ENCODE measurements at places on chromosomes 6 and 20. TPM values are rescaled to one million over a fixed set of nuclear protein-coding genes. Genes with fewer than 3 reads are reported as not detected.
A peak's percentile ranks its signal among the peaks of the same experiment; 100 is the strongest.

GRCh38 chr6:147506704-147507114 lies 1.8 kb upstream of the SAMD5 start:
- peak; percentile 79 for DNase-seq

DNA sequence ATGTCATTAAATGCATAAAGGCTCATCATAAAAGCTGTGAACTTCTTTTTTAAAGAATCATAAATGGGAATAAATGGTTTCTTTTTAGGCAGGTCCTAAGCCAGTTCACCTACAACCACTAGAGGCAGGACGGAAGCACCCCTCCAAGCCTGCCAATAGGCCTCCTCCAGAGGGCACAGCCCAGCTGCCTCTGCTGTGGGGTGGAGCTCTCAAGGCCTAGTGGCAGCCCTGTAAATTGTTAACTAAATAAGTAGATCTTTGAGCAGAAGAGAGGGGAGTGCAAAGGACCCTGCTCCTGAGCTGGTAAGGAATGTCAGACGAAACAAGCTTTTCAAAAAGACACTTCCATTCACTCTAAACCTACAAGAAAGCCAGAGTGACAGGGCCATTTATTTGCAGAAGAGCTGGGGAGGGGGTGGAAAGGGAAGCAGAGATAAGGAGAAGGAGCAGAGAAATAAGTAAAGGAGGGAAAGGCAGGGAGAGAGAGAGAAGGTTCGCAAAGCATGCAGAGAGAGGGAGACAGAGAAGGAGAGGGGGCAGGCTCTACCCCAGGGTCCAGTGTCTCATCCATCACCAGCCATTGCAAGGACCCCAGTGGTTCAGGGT lies 18.0 kb upstream of the MAFB start:
- DNase-seq, result no peak

DNA sequence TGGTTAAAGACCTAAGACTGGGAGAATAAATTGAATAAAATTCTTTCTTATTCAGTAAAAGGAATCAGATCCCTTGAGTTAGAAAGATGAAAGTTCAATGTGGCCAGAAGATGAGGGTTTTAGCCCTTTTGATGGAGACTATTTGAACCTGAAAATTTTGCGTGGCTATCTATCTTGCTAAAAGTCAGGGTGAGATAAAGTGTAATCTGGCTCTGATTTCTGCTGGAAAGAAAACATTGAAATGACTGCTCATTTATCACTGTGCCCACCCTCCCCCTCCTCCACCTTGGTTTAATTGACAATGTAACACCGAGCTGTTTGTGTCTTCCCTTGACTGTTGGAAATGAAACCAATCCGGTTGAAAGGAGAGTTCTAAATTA lies 32.9 kb upstream of the TCF21 start:
- DNase-seq, result no peak

DNA sequence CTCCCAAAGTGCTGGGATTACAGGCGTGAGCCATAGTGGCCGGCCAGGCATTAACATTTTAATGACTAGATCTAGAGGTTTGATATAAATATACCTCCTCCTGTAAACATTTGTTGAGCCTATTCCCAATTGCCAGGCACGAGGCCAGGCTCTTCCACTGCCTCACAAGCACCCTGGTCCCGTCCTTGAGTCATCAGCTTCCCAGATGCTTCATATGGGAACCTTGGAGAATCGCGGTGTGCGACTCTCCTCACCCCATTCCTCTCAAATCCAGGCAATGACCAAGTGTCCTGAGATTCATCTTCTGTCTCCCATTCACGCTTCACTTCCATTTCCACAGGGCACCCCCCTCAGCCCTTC lies 35.9 kb upstream of the PIM1 start:
- DNase-seq, result no peak

DNA sequence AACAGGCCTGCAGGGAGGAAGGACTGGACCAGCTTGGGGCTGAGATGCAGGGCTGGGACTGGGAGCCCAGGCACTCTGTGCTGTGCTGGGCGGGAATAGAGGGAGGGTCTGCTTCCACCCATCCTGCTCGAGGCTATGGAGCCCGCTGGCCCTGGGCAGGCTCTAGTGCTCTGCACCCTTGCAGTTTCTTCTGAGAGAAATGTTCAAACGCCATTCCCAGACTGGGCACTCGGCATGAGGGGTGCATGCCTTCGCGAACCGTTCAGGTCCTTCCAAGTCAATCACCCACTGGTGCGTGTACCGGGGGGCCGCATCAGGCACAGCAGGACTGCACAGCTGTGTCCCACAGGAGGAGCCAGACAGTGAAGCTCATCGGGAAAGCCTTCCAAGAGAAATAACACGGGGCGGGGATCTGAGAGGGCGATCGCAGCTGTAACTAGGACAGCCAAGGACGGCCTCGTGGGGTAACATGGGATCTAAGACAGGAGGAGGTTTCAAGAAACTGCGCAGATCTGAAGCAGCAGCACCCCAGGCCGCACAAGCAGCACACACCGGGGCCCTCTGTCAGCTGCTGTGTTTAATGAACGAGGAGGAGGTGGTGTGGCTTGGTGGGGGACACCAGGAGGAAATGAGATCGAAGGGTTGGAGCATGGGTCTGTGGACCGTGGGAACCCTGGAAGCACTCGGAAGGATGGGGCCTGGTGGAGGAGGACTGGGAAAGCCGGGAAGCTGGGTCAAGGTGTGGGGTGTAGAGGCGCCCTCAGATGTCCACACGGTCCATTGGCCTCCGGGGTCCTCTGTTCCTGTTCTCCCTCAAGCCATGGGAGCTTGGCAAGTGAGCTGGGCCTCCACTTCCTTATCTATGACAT lies 26.1 kb upstream of the PYGB start:
- peak; percentile 47 for DNase-seq

GRCh38 chr6:87903323-87903722 lies 144.3 kb upstream of the SPACA1 start:
- DNase-seq, result no peak

DNA sequence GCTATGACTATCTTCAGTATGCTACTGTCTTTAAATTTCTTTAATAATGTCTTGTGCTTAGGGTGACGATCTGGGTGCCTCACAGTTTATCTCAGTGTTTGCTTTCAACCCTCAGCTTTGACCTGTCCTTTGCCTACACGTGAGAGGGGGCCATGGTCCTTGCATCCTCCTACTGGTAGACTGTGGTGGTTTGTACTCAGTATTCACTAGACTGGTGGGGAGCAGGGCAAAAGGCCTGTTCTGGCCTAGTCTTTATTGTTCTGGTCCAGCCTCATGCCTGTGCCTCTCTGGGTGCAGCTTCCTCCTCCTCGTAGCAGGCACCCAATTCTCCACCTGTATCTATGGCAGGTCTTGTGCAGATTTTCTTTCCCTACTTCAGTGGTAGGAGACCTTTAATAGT lies 354.9 kb downstream of the CD109 start:
- no peak for DNase-seq

DNA sequence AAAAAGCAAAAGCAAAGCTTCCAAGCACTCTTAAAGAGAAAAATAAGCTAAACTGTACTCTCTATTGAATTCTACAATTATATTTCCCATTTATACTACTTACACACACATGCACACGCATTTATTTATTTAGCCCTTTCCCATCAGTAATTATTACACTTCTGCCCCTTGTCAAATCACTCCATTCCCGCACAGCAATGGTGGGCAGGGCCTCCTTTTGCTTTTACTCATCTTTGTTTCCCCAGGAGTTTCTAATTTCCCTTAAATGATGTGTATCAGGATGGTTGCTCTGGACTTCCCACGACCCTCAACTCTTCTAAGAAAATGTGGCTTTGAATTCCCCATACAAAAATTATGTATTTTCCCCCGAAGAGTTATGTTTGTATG lies 19.9 kb downstream of the PXT1 start:
- no peak for DNase-seq

GRCh38 chr6:18962361-18962905 lies 575.3 kb downstream of the RNF144B start:
- DNase-seq, result no peak

GRCh38 chr6:68911334-68911733 lies 276.3 kb downstream of the ADGRB3 start:
- DNase-seq, result no peak

GRCh38 chr20:57835588-57836455 lies 126.0 kb upstream of the PMEPA1 start:
- DNase-seq, result no peak

- no peak for DNase-seq
Observed at GRCh38 chr6:28269492-28269891, 2.5 kb downstream of the ZSCAN26 start.

DNA sequence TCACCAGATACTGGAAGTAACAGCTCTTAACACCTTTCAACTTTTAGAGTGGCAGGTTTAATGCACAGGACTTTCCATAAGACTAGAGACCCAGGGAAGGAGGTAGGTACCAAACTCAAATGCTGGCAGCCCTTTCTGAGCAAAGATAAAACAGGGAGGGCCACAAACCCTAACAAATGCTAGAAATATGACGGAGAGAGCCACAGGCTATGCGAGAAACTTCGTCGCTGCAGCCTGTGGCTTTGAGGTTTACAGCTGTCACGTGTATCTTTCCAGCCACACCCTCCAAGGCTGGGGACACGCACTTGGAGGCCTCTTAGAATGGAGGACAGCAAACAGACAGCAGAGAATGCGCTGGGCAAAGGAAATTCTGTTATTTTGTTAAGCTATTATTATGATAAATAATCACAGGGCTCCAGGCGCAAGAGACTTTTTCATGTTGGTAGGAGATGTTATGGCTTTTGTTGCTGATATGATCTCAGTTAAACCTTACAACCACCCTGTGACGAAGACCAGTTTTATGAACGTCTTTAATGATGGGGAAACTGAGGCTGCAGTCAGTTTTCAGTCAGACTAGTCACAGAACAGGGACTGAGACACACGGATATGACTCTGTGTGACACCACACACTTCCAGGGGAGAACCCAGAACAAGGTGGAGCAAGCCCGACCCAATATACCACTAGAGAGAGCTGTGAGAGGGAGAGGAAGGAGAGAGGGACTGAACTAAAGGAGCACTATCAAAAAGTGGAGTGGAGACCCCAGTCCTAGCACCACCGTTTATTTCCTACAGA lies 2.0 kb downstream of the TRAM2 start:
- DNase-seq, result peak; percentile 52

GRCh38 chr20:52681288-52681687 lies 290.9 kb upstream of the TSHZ2 start:
- no peak for DNase-seq

DNA sequence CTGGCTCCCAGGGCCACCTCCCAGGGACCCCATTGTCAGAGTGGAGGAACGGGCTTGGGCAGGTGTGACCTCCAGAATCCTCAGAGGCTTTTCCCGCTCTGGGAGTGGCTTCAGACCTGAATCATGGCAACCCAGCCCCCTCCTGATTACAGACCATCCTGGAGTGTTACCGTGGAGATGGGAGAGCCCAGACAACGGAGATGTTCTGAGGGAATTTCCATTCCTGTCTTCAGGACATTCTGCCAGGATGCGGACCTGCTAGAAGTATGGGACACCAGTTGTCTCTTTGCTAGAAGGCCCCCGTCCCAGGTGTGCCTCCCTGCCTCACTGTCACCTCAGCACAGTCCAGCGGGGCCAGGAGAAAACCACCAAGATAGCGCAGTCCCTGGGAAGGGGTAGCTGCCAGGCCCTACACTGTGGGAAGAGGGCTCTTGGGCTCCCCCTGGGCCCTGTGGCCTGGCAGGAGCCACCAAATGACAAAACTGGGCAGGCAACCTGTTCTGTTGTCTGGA lies 109.9 kb downstream of the PSMB1 start:
- no peak for DNase-seq

GRCh38 chr20:9258901-9259300 lies 190.0 kb downstream of the PLCB4 start:
- DNase-seq, result no peak

GRCh38 chr6:135033238-135033637 lies 21.4 kb downstream of the HBS1L start:
- DNase-seq, result no peak

DNA sequence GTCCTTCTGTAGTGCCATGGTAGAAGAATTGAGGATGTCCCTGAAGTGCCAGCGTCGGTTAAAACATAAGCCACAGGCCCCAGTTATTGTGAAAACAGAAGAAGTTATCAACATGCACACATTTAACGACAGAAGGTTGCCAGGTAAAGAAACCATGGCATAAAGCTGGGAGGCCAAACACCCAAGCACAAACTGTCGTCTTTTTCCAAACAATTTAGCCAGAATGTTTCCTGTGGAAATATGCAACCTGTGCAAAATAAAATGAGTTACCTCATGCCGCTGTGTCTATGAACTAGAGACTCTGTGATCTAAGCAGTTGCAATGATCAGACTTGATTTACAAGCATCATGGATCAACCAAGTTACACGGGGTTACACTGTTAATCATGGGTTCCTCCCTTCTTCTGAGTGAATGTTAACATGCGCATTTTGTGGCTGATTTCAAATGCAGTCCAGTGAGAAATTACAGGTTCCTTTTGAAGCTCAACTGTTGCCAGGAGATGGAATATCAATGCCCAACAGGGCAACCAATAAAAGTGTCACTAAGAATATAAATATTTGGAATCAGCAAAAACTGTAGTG lies 674.9 kb downstream of the GRIK2 start:
- no peak for DNase-seq

DNA sequence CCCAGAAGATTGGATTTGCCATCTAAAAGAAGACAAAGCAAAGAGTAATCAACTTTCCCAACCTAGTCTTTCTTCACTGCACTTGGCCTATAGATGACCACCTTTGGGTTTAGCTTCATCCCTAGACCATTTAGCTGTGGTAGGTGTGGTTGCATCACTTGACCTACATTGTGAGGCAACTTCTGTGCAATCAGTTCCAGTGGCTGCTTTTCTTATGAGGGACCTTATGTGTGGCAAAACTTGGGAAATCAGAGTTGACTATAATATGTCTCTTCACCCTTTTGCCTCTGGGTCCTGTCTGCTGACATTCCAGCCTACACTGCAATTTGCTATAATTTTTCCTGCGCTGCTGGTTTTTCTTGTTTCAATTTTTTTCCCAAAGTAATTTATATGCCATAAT lies 55.2 kb downstream of the PRDM13 start:
- no peak for DNase-seq

DNA sequence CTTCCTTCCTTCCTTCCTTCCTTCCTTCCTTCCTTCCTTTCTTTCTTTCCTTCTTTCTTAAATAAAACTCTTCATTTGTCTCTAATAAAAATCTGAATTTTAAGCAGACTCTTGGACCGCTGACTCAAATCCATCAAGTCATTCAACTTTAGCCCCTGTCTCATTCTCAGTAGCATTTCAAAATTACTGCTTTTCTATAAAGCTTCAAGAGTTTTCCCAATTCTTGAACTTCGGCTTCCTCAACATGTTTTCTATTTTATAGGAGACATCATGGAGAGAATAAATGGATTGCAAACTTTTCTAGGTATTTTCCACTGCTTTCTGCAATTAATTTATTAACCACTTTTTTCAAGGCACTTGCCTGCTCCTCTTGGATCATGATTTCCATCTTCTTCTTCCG lies 497.1 kb upstream of the GJE1 start:
- DNase-seq, result no peak

- no peak for DNase-seq
Observed at GRCh38 chr6:17169711-17170110, 67.9 kb downstream of the STMND1 start.

GRCh38 chr6:90892271-90892670 lies 305.4 kb upstream of the MAP3K7 start:
- DNase-seq, result no peak

CGAS gene
- 2.2 TPM for total RNA-seq

SLC22A16 gene
- 0.26 TPM for total RNA-seq

LY6G6C gene
- total RNA-seq, result not detected

OR2H2 gene
- not detected for total RNA-seq

ADGRB3 gene
- 2.3 TPM for total RNA-seq

HCRTR2 gene
- not detected for total RNA-seq

LIN28B gene
- not detected for total RNA-seq
